Activated gamma-delta T cell treated with Interleukin-2 at 50 U/mL for 16 hours (primary cell): ENCODE measurements at places on chromosomes 7 and 10.

GRCh38 chr10:23877791-23878320 lies 331.1 kb upstream of the KIAA1217 start:
- DNase-seq: no peak

GRCh38 chr10:125082881-125083575 lies 77.3 kb downstream of the CTBP2 start:
- DNase-seq: no peak

- DNase-seq: no peak
Observed at GRCh38 chr10:96541921-96542320, 28.2 kb upstream of the TLL2 start.

GRCh38 chr7:44607141-44608068 lies 978 bp downstream of the OGDH start:
- DNase-seq: no peak

DNA sequence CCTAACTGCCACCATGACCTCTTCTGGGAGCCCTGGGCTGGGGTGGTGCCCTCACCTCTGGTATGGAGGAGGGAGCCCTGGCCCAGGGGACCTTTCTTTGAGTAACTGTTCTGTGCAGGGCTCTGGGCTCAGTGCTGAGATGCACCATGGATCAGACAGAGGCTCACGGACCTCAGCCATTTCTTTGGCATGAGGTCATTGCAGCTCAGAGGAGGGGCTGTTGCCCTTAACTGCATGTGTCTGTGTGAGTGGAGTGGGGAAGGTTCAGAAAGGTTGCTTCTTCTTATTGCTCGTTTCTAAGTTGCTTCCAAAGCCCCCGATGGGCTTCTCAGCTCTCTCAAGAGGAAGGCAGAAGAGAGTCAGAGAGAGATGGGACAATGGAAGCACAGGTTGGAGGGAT lies 233.9 kb downstream of the RPS24 start:
- DNase-seq: no peak

DNA sequence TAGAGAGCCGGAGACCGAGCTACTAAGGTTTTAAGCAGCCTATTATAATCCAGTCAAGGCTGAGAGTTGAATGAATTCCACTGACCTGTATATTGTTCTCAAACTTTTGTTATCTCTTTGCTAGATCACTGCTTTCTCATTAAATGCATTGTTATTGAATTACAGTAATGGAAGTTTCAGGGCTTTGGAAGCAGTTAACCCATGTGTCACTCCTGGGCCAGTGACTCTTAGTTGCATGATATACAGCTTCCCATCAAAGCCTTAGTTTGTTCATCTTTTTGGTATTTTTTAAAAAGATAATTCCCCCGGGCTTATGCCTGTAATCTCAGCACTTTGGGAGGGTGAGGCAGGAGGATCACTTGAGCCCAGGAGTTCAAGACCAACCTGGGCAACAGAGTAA lies 55.4 kb upstream of the KIAA1217 start:
- DNase-seq: no peak

DNA sequence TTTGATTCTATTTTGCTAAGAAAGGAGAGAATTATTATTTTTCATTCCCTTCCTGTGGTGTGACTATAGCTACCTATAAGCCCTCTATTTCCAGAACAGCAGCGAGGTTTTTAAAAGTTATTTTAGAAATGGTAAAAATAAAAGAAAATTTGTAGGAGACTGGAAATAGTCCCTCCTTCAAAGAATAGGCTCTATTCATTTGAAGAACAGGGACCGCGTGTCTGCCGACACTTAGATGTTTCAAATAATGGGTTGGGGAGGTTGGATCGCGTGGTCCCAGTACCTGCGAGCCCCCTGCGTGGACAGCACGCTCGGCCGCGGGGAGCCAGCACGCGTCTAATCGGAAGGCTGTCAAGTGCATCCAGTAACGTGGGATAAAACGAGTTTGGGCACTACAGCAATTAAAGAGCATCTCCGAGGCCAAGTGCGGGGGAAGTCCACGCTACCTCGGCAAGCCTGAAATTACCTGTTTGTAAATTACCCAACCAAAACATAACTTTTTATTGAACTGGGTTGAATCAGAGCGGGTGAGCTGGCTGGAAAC lies 1.0 kb downstream of the CACNA2D1 start:
- no peak for DNase-seq

- no peak for DNase-seq
Observed at GRCh38 chr7:18890134-18890533, 227.3 kb downstream of the TWIST1 start.

DNA sequence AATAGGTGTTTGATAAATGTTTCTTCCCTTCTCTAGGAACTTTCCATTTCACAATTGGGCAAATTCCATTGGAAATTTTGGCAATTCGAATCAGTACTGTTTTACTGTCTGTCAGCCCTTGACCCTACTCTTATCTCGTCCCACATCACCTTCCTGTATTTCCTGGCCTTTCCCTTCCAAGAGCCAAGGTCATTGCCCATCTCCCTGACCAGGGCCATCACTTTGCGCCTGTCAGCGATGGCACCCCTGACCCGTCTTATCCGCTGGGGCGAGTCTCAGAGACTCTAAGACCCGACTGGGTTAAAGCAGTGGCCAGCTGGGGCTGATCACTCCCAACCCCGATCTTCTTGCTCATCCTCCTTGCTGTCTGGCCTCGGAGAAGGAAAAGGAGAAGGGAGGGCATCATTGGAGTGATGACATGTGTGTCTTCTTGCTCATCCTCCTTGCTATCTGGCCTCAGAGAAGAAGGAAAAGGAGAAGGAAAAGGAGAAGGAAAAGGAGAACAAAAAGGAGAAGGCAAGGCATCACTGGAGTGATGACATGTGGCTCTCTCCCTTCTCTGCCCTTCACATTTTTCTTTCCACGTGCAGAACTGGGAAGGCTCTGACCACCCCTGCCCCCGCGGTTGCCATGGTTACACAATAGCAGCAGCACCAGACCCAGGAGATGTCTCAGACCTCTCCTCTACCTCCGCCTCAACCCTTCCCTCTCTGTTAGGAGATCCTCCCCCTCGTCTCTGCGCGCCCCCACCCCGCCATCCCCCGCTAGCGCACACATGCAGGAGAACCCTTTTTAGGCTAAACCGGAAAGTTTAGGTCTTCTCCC lies 2.0 kb downstream of the SEMA3D start:
- no peak for DNase-seq

DNA sequence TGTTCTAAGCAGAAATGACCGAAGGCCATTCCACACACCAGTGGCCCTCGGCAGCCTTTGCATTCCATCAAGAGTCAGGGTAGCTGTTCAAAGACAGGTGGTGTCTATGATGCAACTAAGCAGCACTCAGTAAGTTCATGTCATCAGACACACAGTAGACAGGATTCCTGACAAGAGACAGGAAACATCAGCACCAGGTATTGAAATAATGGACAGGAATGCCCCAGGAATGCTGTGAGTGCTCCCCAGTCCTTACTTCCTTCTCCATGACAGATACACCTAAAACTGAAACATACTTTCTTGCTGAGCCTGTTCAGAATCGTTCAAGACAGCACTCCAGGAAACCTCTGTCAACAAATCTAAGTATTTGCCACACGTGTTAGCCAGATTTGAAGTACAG lies 204.4 kb downstream of the TPST1 start:
- no peak for DNase-seq

DNA sequence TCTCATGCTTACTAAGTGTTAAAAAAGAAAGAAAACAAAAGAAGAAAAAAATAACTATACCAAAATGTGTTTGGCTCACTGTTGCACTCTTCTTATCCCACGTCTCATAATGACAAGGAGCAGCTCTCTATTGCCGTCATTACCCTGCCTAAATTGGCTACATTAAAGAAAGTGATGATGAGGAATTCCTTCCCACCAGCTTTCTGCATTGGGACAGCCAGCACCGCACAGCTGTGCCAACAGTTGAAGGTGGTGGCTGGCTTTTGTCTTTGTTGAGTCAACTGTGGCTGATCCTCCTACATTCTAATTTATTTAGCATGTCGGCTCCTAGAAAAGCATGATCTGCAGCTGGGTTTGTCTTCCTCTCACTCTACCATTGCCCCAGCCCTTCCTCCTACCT lies 751.8 kb downstream of the KCNMA1 start:
- DNase-seq: no peak

- no peak for DNase-seq
Observed at GRCh38 chr10:48800007-48800675, 115.5 kb downstream of the WDFY4 start.

GRCh38 chr7:148218603-148219002 lies 372.0 kb upstream of the C7orf33 start:
- DNase-seq: no peak

GRCh38 chr7:22061775-22062174 lies 116.1 kb upstream of the CDCA7L start:
- no peak for DNase-seq

DNA sequence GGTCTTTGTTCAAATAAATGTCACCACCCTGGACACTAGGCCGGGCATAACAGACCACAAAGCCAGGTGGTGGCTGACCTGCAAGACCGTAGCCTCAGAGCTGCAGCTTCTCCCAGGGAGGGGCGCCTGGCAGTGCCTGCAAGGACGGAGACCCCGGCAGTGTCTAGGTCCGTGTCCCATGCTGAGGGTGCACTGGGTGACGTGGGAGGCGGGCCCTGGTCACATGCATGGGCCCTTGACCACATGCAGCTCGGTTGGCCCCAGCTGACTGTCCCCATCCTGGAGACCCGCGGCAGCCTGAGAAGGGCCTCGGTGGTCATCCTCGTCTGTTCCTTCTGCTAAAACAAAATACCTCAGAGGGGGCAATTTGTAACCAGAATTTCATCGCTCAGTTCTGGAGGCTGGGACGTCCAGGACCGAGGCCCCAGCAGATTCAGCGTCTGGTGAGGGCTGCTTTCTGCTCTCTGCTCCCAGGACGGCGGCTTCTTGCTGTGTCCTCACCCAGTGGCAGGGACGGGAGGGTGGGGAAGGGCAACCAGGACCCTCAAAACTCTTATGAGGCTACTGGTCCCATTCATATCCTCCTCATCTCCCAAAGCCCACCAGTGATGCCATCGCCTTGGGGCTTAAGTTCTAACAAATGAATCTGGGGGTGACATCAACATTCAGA lies 36.8 kb downstream of the PWWP2B start:
- no peak for DNase-seq

DNA sequence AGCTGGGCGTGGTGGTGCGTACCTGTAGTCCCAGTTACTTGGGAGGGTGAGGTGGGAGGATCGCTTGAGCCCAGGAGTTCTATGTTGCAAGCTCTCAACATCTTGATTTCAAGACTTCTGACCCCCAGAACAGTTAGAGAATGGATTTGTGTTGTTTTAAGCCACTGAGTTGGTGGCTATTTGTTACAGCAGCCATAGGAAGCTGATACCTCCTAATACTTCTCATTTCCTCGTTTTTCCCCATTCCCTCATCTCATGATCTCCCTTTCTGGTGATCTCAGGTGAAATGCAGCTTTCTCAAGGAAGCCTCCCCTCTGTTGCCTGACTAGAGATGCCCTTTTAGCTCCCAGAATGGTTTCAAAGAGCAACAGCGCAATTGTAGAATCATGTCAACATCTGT lies 378.8 kb downstream of the TYW1 start:
- DNase-seq: no peak

- DNase-seq: no peak
Observed at GRCh38 chr7:73932364-73932763, 71.4 kb downstream of the TMEM270 start.

DNA sequence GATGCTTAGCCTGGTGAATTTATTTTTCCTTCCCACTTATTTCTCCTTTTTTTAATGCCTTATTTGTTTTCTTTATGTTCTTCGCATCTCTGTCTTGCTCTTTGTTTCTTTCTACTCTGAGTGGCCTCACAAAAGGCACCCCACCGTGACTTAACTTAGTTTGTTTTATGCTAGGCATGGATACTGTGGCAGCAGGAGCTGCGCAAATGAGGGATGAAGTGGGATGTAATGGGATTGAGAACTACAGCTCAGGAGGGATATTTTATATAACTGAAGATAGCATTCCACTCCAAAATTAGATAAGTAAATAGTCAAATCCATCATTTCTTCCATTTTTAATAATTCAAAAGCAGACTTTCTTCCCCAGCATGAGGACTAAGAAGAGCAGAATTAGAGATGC lies 1.7 kb upstream of the CACNA2D1 start:
- no peak for DNase-seq
